ENCODE measurements at places on chromosomes 5 and 9. TPM values are rescaled to one million over a fixed set of nuclear protein-coding genes. Genes with fewer than 3 reads are reported as not detected.

- no peak for DNase-seq
These were observed 43.9 kb downstream of the PRRT1B start for GRCh38 chr9:131589124-131589711.

TICAM2 gene
- total RNA-seq = 1.7 TPM

DNA sequence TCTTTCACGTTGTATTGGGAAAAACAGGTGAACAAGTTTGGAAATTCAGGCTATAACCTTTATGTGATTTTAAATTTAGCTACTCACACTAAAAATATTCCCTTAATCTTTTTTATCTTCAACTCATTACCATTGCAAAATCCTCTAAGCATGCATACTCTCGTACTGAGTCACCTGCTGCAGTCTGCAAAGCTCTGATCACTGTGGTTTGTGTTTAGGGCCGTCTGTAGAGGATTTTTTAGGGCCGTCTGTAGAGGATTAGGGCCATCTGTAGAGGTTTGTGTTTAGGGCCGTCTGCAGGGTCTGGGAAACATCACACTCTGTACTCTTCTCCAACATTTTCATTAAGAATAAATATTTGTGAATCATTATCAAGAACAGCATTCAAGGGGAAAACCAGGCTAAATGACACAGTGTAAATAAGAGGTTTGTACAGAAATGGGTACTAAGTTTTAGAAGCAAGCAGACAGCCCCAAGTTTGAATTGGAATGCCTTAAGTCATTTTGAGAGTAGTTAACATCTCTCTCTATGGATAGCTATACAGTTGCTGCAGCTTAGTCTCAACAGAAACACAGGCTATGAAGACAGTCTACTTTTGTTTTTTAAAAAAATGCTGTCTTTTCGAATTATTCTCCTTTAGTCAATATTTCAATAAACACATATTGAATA is 155.0 kb upstream of the TSLP start:
- no peak for DNase-seq

- no peak for DNase-seq
These were observed 24.8 kb downstream of the KCTD16 start for GRCh38 chr5:144195448-144195847.

DNA sequence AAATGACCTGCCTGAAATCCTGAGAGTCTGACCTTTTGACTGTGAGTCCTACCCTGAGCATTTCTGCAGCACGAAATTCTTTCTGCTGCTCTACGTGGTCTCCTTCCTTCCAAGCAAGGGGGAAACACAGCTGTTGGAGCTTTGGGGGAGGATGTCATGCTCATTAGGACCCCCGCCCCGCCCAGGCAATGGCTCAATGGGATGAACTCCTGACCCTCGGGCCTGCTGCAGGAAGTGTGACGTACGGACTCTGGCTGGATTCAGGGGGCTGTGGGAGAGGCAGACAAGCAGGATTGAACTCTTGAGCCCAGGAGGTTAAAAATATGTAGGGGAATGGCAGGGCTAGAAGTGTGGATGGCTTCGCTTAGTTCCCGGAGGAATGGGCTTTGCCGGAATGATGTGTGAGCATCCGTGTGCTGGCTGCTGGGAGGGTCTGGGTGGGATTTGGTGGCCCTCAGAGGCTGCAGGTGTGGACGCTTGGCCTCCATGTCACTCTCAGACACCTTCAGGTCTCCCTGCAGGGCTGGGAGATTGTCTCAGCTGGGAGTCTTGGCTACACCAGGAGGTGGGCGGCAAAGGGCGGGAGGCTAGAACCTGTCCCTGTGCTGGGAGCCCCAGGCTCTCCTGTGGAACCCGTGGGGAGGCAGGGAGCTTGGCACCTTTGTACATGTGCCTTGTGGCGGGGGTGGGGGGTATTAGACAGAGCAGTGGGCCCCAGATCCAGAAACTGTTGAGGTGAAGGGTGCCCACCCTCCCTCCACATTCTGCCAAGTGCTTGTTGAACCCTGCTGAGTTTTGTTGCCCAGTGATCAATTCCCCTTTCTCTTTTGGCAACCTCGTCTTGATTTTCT is 26.3 kb downstream of the STC2 start:
- DNase-seq = no peak

Measured in activated CD4-positive, alpha-beta T cell treated with anti-CD3 and anti-CD28 coated beads for 36 hours (primary cell).